ENCODE measurements at places on chromosomes 5 and 9.

DNA sequence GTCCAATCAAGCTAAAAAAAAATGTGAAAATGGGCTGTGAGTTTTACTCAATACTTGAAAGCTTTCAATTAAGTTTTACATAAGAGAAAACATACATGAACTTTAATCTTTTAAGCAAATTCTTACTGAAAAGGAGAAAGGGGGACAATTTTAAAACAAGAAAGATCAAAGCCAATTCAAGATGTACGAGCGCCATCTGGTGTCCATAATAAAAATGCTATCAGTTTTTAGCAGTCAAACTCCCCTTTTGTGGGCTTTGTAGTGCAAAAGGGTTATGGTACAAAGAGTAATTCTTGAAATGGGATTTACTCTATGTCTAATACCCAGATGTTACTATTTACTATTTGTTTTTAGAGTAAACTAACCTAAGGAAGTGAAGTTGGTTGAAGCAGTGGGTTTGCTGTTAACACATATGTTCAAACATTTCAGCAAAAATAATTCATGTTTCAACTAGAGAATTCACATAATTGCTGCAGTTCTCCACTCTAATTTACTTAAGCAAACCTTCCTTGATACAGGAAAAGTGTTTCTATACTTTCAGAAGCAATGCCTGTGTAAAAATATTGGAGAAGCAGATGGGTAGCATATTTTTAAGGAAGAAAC is 228.2 kb upstream of the TYRP1 start:
- DNase-seq, result peak; percentile 65

GRCh38 chr5:64384765-64385164 is 121.0 kb upstream of the RGS7BP start:
- peak; percentile 51 for DNase-seq

DNA sequence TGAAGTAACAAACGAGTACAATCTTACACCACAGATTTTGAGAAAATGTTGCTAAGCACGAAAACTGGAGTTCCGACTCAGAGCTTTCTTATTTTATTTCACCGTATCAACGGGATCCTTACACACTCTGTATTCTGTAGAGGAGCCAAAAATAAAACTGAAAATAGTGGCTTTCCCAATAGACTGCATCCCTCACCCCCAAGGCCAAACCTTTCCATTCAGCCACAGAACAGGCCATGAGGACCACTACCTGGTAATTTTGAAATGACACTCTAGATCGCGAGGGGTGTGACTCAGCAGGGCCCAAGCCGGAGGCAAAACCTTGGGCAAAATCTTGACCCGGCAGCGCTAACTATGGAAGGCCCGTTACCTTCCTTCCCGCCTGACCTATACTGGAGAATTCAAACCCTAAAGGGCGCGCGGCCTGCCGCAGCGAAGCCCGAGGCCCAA is 432 bp downstream of the HSPA9 start:
- no peak for DNase-seq

DNA sequence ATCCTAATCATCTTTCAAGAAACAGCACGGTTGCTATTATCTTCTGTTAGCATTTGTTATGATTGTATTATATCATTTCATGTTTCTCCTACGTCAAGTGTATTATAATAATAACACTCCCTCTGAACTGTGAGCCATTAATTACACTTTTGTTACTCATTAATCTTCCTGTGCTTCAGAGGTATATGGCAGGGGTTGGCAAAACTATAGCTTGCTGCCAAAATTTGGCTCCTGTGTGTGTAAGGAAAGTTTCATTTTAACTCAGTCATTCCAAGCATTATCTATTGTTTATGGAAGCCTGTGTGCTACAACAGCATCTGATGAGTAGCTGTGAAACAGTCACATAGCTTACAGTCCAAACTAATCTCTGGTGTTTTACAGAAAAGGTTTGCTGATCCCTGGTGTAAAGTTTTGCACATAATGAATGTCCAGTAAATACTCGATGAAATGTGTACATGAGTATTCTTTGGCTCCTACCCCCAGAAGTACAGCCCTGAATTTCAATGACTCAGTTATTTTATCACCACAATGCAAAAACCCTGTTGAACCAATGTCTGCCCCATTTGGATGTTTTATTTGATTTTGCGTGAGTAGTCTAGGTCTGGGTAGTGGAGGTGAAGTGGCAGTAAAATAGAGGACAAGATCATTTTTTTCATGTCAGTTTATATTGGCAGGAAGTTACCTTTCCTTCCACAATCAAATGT is 648.2 kb downstream of the MAT2B start:
- DNase-seq, result no peak

DNA sequence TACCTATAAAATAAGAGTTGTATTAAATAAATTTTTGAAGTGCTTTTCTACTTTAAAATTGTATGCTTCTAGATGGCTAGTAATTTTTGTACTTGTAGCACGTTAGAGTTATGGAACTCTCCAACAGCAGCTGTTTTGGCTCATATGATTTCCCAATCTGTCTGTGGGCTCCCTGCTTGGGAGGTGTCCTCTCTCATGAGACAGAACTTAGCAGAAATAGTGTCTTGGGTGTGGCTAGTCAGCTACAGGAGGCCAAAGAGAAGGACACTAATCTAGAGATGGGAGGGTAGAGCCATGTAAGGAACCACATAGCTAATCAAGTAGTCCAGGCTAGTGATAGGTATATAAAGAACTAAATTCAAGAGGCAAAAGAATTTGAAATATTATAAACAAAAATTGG is 78.4 kb upstream of the DAB2 start:
- no peak for DNase-seq

DNA sequence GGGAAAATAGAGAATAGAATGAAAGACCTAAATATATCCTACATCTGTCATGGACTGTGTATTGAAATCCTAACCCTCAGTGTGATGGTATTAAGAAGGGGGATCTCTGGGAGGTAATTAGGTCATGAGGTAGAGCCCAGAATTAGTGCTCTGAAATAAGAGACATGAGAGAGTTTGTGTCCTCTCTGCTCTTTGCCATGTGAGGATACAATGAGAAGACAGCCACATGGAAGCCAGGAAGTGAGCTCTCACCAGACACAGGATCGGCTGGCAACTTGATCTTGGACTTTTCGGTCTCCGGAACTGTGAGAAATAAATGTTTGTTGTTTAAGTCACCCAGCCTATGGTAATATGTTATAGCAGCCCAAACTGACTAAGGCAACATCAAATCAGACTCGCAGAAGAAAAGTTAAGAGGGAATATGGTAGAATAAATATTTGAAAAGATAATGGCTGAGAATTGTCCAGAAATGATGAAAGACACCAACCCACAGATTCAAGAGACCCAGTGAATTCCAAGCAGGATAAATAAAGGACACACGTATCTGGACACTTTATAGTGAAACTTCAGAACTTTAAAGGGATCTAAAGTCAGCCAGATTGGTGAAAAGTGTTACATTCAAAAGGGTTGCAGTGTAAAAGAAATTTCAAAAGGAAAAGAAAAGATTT is 12.7 kb upstream of the SLC36A1 start:
- no peak for DNase-seq

DNA sequence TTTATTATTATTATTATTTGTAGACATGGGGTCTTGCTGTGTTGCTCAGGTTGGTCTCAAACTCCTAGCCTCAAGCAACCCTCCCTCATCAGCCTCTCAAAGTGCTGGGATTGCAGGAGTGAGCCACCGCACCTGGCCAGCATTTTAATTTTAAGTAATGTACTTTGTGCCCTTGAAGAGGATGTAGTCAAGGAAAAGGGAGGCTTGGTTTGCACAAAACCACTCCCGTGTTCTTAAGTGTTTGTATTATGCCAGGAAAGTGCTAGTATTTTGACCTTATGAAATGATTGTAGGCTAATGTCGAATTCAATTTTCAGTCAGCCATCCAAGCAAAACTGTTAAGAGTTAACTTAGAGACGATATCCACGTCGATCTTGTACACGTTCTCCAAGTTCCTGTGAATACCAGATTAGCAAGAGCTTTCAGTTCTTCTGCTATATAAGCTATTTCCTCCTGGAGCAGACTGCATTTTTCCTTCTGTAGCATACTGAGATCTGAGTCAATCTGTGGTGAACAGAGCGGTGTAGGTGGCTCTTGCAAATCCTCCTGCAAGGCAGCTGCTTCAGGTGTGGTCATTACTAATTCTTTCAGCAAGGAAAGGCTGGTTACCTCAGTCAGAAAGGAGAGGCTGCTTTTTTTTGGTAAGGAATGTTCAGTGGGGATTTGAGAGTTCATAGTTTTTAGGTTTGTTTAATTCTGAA is 23.7 kb downstream of the CCDC171 start:
- no peak for DNase-seq

GRCh38 chr5:14211818-14212803 is 69.0 kb downstream of the TRIO start:
- DNase-seq, result no peak

DNA sequence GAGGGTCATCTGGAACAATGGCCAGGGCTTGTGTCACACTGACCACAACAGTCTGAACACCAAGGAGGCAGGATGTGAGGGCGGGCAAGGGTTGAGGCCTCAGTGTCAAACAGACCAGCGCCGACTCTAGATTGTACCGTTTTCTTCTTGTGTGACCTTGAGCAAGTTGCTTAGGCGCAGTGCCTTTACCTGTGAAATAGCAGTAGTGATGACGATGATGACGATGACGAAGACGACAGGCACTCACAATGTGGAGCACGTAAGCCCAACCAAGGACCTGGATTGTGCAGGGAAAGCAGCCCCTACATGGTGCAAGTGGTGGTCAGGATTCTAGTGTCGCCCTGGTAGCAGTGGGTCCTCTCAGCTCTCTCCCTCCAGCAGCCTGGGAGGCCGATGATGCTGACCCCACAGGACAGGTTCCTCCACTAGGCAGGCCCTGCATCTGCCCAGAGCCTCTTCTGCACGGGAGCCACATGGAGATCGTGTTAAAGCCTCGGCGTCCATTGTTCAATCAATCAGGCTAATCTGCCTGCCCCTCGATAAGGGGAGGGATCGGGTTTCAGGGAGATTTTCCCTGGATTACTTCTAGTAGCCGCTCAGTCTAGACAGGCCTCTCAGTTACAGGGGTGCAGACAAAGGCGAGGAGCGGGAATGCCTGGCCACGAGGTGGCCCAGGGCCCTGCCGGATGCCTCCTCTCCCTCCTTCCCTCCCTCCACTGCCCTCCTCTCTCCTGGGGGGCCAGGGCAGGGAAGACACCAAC is 91.7 kb downstream of the MACROH2A1 start:
- DNase-seq, result peak; percentile 70

DNA sequence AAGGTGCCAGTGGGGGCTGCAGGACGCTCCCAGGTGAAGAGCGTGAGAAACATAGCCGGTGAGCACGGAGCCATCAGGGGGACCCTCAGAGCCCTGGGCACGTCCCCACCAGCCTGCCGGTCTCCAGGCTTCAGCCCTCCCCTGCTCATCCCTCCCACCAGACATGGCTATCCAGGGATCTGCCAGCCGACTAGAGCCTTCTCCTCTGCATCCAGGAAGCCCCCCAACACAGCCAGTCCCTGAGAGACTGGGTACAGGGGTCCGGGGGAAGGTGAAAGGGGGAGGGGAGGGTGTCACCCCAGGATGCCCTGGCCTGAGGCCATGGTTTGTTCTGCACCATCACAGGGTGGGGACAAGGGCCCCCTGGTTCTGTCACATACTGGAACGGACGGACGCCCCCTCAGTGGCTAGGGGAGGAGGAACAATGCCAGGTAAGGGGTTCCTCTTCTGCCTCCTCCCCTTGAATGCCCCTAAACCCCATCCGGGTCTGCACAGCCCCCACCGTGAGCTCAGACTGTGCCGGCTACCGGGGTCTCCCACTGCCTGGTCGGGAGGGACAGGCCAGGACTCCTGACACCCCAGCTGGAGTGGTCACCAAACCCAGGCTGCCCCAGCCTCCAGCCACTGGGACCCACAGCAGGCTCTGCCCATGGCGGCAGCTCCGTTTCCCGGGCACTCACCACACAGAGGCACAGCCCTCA is 34.3 kb downstream of the NACC2 start:
- DNase-seq, result no peak

DNA sequence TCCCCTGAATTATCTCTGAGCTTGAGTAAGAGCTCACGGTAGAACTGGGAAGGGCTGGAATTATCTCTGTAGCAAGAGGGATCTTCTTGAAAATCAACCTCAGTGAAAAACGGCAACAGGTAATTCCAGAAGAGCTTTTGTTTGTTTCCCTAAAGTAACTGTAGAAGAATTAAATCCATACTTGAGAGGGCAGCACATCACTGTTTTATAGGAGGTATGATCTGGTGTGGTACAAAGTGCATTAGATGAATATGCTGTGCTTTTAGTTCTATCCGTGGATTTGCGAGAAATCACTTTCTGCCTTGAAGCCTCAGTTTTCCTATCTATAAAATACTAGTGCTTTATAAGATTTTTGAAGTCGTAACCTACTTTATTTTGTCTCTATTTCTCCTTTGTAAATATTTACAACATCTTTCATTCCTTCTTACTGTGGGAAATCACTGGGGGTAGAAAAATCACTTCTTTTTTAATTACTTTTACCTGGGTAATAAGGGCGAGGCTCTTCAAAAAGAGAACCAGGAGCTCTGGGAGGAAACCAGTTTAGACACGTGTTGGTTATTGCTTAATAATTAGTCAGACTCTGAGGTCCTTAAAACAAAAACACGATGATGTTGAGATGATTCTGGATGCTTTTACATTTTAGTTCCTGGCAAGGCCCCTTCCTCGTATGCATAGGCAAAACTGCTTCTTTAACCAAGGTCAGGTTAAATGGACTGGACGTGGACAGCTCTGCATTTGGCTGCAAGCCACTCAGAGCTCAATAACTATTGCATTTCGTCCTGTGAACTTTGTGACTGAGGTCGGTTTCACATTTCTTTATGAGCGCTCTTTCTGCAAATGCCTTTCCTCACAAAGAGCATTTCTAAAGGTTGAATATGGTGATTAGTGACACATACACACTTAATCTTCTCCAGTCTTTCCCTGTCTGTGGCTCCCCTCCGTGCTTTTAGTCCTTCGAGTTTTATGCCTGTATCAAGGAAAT is 376.1 kb downstream of the BRINP1 start:
- no peak for DNase-seq

- peak; percentile 23 for DNase-seq
Observed at GRCh38 chr9:37364751-37365360, 57.6 kb upstream of the GRHPR start.

GRCh38 chr5:13439430-13439829 is 505.1 kb downstream of the DNAH5 start:
- no peak for DNase-seq

GRCh38 chr5:36417221-36417620 is 115.5 kb upstream of the RANBP3L start:
- DNase-seq, result no peak

- DNase-seq, result no peak
Observed at GRCh38 chr5:150644514-150644913, 4.1 kb downstream of the SYNPO start.

DNA sequence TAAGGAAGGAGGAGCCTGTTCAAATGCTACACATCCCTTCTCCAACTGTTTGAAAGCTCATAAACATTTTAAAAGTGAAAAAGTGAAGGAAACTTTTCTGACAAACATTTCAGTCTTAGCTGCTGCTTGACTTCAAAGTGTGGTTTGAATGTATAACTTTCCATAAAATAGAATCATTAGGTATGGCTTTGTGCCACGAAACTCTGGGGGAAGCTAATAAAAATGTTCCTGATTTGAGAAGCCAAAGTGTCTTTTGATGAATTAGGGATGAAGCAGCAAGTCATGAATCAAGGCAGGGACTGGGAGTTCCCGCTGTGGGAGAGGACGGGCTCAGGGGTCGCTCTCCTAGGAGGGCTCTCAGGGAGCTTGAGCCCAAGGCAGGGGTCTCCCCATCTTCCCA is 15.3 kb downstream of the MVB12B start:
- no peak for DNase-seq

- no peak for DNase-seq
Observed at GRCh38 chr9:125750627-125751011, 3.4 kb downstream of the PBX3 start.

- no peak for DNase-seq
Observed at GRCh38 chr9:94867281-94867841, 140.9 kb downstream of the AOPEP start.

- no peak for DNase-seq
Observed at GRCh38 chr9:116270546-116270945, 117.0 kb downstream of the PAPPA start.

Measured in NCI-H146 (cell line).